ENCODE measurements at places on chromosomes 12 and 14. TPM values are rescaled to one million over a fixed set of nuclear protein-coding genes. Genes with fewer than 3 reads are reported as not detected.
A peak's percentile ranks its signal among the peaks of the same experiment; 100 is the strongest.

DNA sequence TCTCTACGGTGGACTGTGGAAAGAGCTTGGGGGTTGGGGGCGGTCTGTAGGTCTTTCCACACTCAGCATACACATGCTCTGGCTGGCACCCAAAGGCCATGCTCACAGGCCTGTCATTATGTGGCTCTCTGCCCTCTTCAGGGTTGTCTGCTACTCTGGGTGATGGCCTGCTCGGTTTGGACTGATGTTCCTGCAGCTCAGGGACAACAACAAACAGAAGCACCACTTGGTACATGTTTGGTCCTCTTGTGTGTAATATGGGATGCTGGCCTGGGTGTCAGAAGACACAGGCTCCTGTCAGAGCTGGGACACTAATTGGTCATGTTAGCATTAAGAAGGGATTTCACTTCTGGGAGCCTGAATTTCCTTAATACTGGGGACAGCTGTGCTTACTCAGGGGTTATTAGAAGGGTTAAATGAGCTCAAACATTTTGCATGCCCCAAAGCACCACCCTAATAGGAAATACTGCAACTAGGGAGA lies 32.7 kb upstream of the SELPLG start:
- no peaks in the 10 kb centered on the region for H3K36me3 ChIP-seq
- H3K27ac ChIP-seq: no peak overlapping the region
- no peak overlapping the region for H3K4me3 ChIP-seq
- no peaks in the 10 kb centered on the region for H3K27me3 ChIP-seq
- peaks cover 40% of the 10 kb centered on the region for H3K4me1 ChIP-seq

GRCh38 chr14:37254411-37254947 lies 56.7 kb downstream of the MIPOL1 start:
- no peak overlapping the region for H3K27ac ChIP-seq
- no peaks in the 10 kb centered on the region for H3K36me3 ChIP-seq
- DNase-seq: no peak
- no peaks in the 10 kb centered on the region for H3K27me3 ChIP-seq
- H3K4me3 ChIP-seq: no peak overlapping the region
- H3K4me1 ChIP-seq: peaks cover 22% of the 10 kb centered on the region

The SLC17A8 gene
- 0.26 TPM for total RNA-seq

DNA sequence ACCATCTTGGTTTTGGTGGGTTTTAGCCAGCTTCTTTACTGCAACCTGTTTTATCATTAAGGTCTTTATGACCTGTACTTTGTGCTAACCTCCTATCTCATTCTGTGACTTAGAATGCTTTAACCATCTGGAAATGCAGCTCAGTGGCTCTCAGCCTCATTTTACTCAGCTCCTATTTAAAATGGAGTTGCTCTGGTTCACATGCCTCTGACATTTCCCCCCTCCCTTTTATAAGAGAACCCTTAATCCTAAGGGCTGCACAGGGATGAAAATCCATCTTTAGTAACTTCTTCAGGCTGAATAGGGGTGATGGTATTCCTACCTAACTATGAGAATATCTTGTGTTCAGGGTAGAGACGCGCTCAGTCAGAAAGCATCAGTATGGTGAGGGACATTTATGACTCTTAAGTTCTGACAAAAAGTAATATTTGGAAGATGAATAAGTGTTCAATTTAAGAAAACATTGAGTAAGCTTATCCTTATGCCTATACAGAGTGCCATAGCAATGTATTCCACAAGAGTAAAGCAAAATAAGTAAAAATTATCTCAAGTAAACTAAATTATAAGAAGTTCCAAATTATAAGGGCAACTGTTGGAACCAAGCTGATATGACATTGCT lies 15.2 kb downstream of the SLC38A1 start:
- H3K4me1 ChIP-seq: peaks cover 31% of the 10 kb centered on the region
- DNase-seq: no peak
- H3K4me3 ChIP-seq: no peak overlapping the region
- H3K27me3 ChIP-seq: no peaks in the 10 kb centered on the region
- no peak overlapping the region for H3K27ac ChIP-seq

- H3K27me3 ChIP-seq: no peaks in the 10 kb centered on the region
- no peak for DNase-seq
- H3K4me1 ChIP-seq: no peaks in the 10 kb centered on the region
Measured at GRCh38 chr14:36176524-36176923, at the start of gene PTCSC3. TSS of gene PTCSC3 (minus strand) at chr14:36176722.

- DNase-seq: no peak
- H3K4me1 ChIP-seq: peaks cover 6% of the 10 kb centered on the region
- no peak overlapping the region for H3K4me3 ChIP-seq
- H3K36me3 ChIP-seq: peaks cover 13% of the 10 kb centered on the region
- no peak overlapping the region for H3K27ac ChIP-seq
- H3K27me3 ChIP-seq: no peaks in the 10 kb centered on the region
Measured at GRCh38 chr14:60861545-60862140, 119.2 kb downstream of the TRMT5 start.

The LHX5 gene
- total RNA-seq: 1.5 TPM

GRCh38 chr12:54948171-54948570 lies 36.4 kb downstream of the TESPA1 start:
- no peak overlapping the region for H3K4me3 ChIP-seq
- peaks cover 3% of the 10 kb centered on the region for H3K36me3 ChIP-seq
- no peak overlapping the region for H3K27ac ChIP-seq
- H3K4me1 ChIP-seq: peaks cover 32% of the 10 kb centered on the region
- H3K27me3 ChIP-seq: peaks cover 12% of the 10 kb centered on the region

- no peak overlapping the region for H3K4me3 ChIP-seq
- peak overlapping the region; percentile 8 for H3K27ac ChIP-seq
- H3K36me3 ChIP-seq: peaks cover 47% of the 10 kb centered on the region
- no peaks in the 10 kb centered on the region for H3K27me3 ChIP-seq
- H3K4me1 ChIP-seq: peaks cover 9% of the 10 kb centered on the region
Measured at GRCh38 chr12:6461401-6462233, 8.9 kb downstream of the VAMP1 start.

- no peak overlapping the region for H3K27ac ChIP-seq
- peak overlapping the region; percentile 60 for H3K4me3 ChIP-seq
- peaks cover 19% of the 10 kb centered on the region for H3K4me1 ChIP-seq
- peaks cover 5% of the 10 kb centered on the region for H3K27me3 ChIP-seq
- no peaks in the 10 kb centered on the region for H3K36me3 ChIP-seq
- no peak for DNase-seq
Measured at GRCh38 chr12:122964439-122965257, 1.6 kb downstream of the ABCB9 start.

The BCL2L14 gene
- total RNA-seq: 0.87 TPM

- H3K4me3 ChIP-seq: no peak overlapping the region
- no peaks in the 10 kb centered on the region for H3K4me1 ChIP-seq
- no peaks in the 10 kb centered on the region for H3K27me3 ChIP-seq
- no peaks in the 10 kb centered on the region for H3K36me3 ChIP-seq
- DNase-seq: no peak
Measured at GRCh38 chr12:5739917-5740316, 205.1 kb downstream of the ANO2 start.

The NANOG gene
- 330 TPM for total RNA-seq

The RNFT2 gene
- 27.7 TPM for total RNA-seq

- no peak for DNase-seq
- H3K4me3 ChIP-seq: no peak overlapping the region
- no peak overlapping the region for H3K27ac ChIP-seq
- H3K36me3 ChIP-seq: peaks cover 5% of the 10 kb centered on the region
- no peaks in the 10 kb centered on the region for H3K27me3 ChIP-seq
Measured at GRCh38 chr14:55505846-55506245, 65.4 kb upstream of the TBPL2 start.

DNA sequence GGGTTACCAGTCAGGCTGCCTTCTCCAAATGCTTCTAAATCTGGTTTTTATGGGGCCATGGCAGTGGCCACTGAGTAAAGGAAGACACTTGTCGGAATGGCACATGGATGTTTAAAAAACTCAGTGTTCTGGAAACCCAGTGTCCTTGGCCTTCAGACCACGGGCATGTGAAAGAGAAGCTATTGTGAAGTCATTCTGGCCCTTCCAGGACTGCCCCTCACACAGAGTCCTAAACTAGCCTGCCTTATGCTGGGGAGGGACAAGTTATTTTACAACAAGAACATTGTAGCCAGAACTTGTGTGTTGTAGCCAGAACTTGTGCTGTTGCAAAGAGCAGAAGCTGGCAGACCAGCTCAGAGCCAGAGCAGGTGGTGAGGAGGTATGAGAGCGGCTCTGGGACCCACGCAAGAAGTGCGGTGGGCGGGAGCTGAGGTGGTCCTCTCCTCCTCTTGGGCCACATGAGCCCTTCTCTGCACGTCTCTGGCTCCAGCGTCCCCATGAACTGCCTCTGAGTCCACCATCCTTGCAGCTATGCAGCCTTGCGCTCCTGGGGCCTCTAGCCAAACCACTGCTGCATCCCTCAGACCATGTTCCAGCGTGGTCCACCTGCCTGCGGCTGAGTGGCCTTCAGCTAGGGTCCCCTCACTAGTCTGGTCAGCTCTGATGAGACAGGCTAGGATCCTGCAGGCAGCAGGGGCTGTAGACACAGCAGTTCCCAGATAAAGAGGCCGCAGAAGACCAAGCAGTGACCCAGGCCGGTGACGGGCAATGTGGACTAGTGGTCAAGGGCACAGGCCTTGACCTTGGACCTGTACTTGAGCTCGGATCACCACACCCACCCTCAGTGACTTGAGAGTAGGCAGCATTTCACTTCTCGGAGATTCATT lies 32.5 kb downstream of the MMAB start:
- no peaks in the 10 kb centered on the region for H3K36me3 ChIP-seq
- no peak for DNase-seq
- H3K4me3 ChIP-seq: no peak overlapping the region
- no peaks in the 10 kb centered on the region for H3K4me1 ChIP-seq
- no peaks in the 10 kb centered on the region for H3K27me3 ChIP-seq

The KIF5A gene
- total RNA-seq: 16.1 TPM

GRCh38 chr12:18595412-18595811 lies 142.4 kb downstream of the PLCZ1 start:
- peaks cover 10% of the 10 kb centered on the region for H3K4me1 ChIP-seq
- no peaks in the 10 kb centered on the region for H3K36me3 ChIP-seq
- DNase-seq: no peak
- H3K4me3 ChIP-seq: no peak overlapping the region
- H3K27me3 ChIP-seq: no peaks in the 10 kb centered on the region

DNA sequence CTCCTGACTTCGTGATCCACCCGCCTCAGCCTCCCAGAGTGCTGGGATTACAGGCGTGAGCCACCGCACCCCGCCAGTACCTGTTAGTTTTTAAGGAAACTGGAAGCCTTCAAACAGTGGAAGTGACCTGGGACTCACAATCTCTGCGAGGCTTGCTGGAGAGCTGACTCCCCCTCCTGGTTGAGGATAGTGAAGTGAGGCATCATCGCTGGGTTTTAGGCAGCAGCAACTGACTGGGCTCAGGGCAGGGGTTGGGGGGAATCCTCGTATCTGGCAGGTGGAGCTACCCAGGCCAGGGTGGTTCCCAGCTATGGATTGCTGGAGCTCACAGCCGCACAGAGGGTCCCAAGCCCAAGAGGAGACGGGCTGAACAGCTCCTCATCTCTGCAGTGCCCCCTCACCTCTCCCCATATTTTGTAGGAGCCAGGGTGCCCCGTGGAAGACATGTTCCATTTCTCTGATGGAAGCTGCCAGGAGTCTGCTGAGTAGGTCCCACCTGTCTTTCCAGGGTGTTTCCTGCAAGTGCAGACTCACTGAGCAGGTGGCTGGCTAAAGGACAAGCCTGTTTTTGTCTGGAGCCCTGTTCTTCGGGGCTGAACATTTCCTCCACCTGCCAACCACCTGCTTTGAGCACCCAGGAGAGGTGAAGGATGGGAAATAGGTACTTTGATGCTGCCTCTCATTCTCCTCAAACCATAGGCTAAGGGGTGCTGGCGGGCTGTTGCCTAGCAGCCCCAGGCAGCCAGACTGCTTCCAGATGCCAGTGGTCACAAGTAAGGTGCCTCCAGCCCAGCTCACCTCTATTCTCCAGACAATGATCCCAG lies 3.1 kb downstream of the AVIL start:
- DNase-seq: peak; percentile 57
- no peak overlapping the region for H3K27ac ChIP-seq
- no peaks in the 10 kb centered on the region for H3K36me3 ChIP-seq
- H3K27me3 ChIP-seq: no peaks in the 10 kb centered on the region
- H3K4me1 ChIP-seq: peaks cover 8% of the 10 kb centered on the region

- H3K27ac ChIP-seq: peak overlapping the region; percentile 57
- H3K36me3 ChIP-seq: no peaks in the 10 kb centered on the region
- peaks cover 33% of the 10 kb centered on the region for H3K4me1 ChIP-seq
- H3K27me3 ChIP-seq: peaks cover 59% of the 10 kb centered on the region
- peak overlapping the region; percentile 75 for H3K4me3 ChIP-seq
Measured at GRCh38 chr12:54216797-54217661, 28.2 kb upstream of the SMUG1 start.

The MCRS1 gene
- total RNA-seq: 105 TPM

DNA sequence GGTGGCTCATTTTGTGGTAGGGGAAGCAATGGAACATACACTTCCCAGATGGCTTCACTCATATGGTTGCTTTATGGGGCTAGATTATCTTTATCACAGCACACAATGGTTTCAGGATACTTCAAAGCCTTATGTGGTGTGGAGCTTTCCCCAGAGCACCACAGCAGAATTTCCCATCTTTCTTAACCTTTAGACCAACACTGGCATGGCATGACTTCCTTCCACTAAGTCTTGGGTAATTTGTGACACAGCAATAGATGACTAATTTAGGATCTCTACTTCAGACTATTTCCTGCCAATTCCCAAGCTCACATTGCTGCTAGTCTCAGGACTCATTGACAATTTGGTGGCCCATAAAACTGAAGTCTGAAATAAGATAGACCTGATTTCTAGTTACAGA lies 36.9 kb upstream of the DCN start:
- H3K4me1 ChIP-seq: no peaks in the 10 kb centered on the region
- H3K27me3 ChIP-seq: no peaks in the 10 kb centered on the region
- DNase-seq: no peak
- H3K27ac ChIP-seq: no peak overlapping the region
- no peak overlapping the region for H3K4me3 ChIP-seq

The SERPINA5 gene
- total RNA-seq: 2.2 TPM

The FGD4 gene
- total RNA-seq: 35.7 TPM

The LBHD2 gene
- total RNA-seq: not detected

The RAB5B gene
- total RNA-seq: 65.8 TPM

The SDR9C7 gene
- total RNA-seq: not detected

The ACADS gene
- 11.6 TPM for total RNA-seq

DNA sequence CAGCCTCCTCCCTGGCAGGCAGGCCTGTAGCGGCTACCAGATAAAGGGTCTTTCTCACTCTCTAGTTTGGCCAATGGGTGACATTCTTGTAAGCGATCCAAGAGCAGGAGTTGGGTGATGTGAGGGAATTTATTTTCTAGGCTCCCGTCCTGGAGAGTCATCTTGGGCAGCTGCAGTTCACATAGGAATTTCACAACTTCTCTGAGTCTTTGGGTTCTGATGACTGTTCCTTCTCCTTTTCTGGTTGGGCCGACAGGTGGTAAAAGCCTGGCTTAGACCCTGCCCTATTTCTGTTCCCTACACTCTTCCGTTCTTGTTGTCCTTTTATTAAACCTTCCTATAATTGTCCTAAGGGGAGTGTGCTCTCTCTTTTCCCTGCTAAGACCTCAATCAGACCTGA lies 42.6 kb upstream of the POC1B start:
- H3K36me3 ChIP-seq: no peaks in the 10 kb centered on the region
- no peaks in the 10 kb centered on the region for H3K27me3 ChIP-seq
- DNase-seq: no peak
- no peak overlapping the region for H3K4me3 ChIP-seq
- no peak overlapping the region for H3K27ac ChIP-seq

- 0 out of 2 replicates have a peak overlapping the region, but pooled peaks have one; percentile 61 for H3K27ac ChIP-seq
- peaks cover 9% of the 10 kb centered on the region for H3K4me1 ChIP-seq
- H3K4me3 ChIP-seq: no peak overlapping the region
- H3K36me3 ChIP-seq: no peaks in the 10 kb centered on the region
Measured at GRCh38 chr12:74489543-74489942, 48.1 kb upstream of the ATXN7L3B start.

- no peak overlapping the region for H3K27ac ChIP-seq
- peaks cover 2% of the 10 kb centered on the region for H3K27me3 ChIP-seq
- 0 out of 2 replicates have a peak, but pooled peaks cover 7% of the 10 kb centered on the region for H3K36me3 ChIP-seq
- no peak for DNase-seq
- H3K4me1 ChIP-seq: peaks cover 12% of the 10 kb centered on the region
Measured at GRCh38 chr12:119258556-119258955, 76.0 kb upstream of the CCDC60 start.

Measured in WTC11 (cell line).